ENCODE measurements at places on chromosomes 16 and 17.

GRCh38 chr17:43352579-43353331 lies 46.0 kb upstream of the ARL4D start:
- no peak for DNase-seq

DNA sequence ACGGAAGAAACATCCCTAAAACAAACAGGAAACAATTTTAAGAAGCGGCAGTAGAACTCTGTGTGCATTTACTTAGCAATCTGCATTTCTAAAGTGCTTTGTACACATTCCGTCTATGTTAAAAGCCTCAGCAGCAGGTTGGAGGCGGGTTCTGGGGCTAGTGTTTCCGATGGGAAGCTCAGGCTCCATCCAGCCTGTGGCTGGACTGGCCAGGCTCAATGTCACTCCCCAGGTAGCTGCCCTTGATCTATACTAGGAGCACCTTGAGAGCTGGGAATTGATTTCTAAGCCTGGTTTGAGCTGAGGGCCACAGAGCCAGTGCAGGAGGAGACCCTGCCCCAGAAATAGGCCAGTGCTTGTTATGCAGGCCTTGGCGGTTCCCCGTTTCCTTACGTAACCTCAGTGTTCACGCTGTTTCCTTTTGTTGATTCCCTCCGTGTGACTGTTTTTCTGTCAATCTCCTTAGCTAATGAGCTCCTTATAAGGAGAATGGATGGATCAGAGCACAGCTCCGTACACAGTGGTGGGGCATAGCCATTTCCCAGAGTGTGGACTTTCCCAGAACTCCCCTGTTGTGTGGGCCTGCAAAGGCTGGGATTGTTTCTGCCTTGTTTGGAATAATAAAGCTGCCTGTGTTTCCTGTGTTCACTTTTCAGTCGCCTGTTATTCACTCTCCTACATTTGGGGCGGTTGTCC lies 21.4 kb downstream of the ADORA2B start:
- no peak for DNase-seq

DNA sequence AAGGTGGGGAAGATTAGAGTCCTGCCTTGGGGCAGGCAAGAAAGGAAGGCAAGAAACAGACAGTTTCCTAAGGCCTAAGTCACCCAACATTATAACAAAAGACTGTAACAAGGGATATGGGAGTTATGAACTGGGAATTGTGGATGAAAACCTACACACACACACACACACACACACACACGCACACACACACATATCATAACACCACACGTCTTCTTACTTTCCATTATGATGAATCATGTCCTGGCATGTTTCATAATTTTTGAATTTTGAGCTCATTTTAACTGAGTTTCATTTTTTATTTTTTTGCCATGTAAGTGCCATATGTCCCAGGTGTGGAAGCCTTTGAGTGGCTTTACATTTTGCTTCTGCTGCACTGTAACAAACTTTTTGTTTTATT lies 29.9 kb downstream of the HS3ST2 start:
- no peak for DNase-seq

GRCh38 chr16:86521236-86522197 lies 11.2 kb downstream of the FOXF1 start:
- no peak for DNase-seq

- DNase-seq: no peak
Measured at GRCh38 chr16:66936462-66936861, 1.1 kb downstream of the CES2 start.

All from activated naive CD4-positive, alpha-beta T cell treated with anti-CD3 and anti-CD28 coated beads, Interleukin-2, amount 10 ng/mL, durations not matched to agents 7 days and 5 days (primary cell).